Neural crest cell (in vitro differentiated cells): ENCODE measurements at places on chromosomes 12 and 14.
A peak's percentile ranks its signal among the peaks of the same experiment; 100 is the strongest.

DNA sequence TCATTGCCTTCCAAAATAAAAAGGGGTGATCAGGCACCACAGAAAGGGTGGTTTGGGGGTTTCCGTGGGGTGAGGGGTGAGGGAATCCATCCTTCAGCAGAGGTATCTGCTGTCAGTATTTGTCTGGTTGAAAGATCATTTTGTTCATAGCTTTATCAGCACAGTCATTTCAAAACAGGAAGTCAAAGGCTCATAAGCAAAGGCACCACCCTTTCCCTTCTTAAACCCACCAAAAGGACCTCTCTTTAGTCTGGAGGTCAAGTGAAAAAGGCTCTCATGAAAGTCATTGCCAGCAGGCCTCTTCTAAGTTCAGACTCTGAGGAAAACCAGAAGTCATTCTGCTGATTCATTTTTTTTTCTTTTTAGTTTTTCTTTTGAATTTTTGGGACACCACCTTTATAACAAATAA lies 6.2 kb downstream of the CHST11 start:
- DNase-seq: no peak

- DNase-seq: no peak
Measured at GRCh38 chr12:3381059-3382047, 109.7 kb upstream of the PRMT8 start.

GRCh38 chr14:53696217-53696965 lies 260.2 kb downstream of the BMP4 start:
- no peak for DNase-seq

DNA sequence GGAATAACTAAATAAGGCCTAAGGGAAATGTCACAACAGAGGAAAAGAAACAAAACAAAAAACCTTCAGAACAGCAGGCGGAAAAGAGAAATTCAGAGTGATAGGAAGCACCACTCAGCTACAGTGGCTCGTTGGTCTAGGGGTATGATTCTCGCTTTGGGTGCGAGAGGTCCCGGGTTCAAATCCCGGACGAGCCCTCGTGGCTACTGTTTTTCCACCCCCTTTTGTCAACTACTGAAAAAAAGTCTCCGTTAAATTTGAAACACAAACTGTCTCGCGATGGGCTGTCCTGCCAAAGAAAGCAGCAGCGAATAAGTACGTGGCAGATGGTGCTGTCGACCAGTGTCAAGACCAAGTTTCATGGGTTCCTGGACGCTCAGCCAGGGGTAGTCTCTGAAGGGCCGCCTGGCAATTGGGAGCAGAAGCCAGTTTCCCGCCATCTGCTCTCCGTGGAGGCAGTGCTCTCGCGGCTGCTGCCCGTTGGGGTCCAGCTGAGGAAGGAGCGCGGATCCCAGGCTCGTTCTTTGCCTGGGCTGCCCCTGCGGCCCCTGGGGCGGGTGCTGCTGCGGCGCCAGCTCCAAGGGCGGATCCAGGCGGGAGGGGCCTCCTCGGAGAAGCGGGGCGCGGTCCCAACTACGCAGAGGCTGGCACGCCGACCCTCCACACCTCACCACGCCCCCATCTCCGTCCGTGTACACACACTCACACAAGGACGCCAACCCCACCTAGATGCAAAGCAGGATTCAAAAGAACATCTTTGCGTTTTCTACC lies at the start of gene RNASE4:
TSS of gene RNASE4 (plus strand) at position 670 of the 771 bp plus-strand sequence. CDS start 14,812 bp downstream, outside the sequence.
- DNase-seq: peak; percentile 83

- DNase-seq: no peak
Measured at GRCh38 chr12:104131609-104132008, 6.4 kb downstream of the NFYB start.

- DNase-seq: no peak
Measured at GRCh38 chr12:49511410-49511809, 27.4 kb upstream of the KCNH3 start.

DNA sequence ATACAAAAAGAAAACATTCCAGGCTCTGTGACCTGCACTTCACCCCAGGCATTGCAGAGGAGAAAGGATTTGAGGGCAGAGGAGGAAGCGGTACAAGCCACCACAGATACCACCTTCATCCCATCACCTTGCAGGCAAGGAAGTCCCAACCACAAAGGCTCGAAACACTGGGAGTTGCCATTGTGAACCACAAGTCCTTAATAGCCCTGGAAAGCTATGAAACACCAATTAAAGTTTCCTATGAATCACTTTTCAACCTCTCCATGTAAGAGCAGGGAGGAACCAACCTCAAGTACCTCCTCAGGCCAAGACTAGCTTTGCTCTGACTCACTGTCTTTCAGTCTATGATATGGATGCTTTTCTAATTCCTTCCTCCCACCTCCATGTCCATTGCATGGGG lies 27.0 kb downstream of the MAP3K9 start:
- DNase-seq: no peak

DNA sequence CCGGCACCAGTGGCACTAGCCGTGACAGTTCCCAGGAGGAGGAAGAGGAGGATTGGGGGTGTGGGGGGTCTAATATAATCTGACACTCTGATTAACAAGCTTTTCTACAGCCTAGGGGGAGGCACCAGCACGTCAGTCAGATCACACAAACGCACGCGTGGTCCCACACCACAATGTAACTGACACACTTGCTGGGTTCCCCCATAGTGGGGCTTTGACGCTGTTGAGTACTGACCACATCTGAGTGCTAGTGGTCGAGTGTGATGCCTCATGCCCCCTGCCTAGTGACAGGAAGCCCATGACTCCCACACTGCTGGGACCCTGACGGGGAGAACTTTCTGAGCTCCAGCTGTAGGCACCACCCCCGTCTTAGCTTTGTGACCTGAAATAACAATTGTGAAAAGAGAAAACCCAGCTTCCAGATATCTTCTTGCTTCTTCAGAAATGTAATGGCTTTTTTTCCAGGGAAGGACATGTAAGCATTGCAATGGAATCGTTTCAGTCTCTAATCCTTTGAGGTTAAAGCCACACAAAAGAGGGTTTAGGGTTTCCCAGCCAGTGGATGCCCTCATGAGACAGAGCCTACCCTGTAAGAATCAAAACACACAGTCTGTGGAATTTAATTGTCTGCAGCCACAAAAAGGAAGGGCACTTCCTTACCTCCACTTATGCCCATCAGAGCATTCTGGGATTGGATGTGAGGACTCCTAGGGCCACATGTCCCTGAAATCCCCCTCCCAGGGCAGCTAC lies 183.9 kb downstream of the PIWIL1 start:
- DNase-seq: no peak

DNA sequence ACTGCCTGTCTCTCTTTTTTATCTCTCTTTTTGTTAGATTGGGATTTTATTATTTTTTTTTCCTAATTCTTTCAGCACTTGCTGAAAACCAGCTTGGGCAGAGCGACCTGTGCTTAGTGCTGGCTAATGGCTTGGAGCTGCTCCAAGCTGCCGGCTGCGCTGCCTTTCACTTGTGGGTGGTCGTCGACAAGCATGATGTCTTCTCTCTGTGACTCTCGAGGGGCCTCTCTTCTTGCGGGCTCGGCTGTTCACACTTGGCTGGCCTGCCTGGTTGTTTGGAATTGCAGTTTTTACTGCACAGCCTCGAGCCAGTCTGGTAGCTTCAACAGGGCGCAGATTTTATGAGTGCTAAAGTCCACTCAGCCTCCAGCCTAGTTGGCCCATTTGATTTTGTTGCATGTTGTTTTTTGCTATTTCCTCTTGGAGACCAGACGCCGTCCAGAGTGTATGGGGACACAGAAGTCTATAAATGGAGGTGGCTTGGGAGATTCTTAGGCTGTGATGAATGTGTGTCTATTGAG lies 18.6 kb downstream of the TPCN1 start:
- no peak for DNase-seq

DNA sequence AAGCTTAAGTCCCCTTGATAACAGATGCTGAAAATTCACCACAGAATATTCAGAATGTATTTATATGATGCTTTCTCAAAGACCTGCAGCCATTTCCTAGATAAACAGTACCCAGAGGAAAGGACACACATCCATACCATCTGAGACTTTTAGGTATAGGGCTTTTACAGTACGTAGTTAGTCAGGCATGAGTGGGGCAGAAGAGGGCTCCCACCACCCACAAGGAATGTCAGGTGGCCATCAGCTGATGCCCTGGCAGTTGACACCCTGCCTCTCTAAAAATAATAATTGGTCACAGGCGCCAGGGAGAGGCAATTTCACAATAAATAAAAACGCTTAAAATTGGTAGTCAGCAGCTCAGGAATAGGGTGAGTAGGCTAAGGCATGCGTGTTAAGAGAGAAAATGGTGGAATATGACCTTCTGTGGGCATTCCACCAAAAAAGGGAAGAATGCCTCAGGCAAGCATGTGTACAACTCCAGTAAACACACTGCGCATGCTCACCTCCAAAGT lies 7.8 kb upstream of the TAS2R46 start:
- DNase-seq: no peak

GRCh38 chr14:68644101-68644500 lies 148.8 kb downstream of the ZFP36L1 start:
- DNase-seq: no peak

DNA sequence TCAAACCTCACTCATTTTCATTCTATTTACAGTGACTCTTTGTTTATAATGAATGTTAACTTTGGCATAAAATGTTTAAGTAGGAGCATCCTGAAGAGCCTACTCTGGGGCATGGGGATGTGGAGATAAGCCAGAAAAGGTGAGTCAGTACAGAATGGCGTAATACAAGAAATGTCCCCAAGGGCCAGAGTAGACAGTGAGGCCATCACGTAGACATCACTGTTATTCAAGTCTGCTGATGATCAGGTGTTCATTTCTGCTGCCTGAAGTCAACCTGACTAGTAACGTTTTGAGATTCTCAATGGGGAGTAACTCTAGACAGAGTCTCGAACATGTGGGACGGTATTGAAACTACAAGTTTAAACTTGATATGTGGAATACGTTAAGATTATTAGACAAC lies 47.6 kb upstream of the PKP2 start:
- DNase-seq: no peak

GRCh38 chr12:124379938-124380754 lies 85.3 kb downstream of the RFLNA start:
- DNase-seq: no peak

- DNase-seq: no peak
Measured at GRCh38 chr14:51954031-51954430, 35.3 kb upstream of the RTRAF start.

DNA sequence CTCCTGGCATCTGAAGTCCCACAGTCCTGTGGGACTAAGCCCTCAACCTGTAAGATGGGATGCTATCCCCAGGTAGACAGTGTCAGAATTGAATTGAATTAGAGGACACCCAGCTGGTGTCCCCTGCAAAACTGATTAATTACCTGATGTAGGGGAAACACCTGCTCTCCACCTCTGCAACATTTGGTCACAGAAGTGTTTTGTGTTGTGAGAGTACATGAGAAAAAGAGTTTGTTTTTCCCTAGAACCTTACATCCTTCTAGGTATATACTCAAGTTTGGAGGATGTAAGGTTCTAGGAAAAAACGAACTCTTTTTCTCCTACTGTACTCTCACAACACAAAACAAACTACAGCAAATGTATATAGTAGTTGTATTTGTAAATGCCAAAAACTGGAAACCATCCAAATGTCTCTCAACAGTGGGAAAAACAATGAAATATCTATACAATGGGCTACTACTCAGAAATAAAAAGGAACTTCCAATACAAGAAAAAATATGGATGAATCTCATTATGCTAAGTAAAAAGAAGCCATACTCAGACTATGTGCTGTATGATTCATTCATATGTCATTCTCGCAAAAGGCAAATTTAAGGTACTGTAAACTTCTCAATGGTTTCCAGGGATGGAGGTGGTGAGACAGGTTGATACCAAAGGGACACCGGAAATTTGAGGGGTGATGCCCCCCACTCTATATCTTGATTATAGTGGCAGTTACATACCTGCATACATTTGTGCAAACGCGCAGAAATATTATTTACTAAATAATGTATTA lies 160.7 kb downstream of the MED13L start:
- no peak for DNase-seq

DNA sequence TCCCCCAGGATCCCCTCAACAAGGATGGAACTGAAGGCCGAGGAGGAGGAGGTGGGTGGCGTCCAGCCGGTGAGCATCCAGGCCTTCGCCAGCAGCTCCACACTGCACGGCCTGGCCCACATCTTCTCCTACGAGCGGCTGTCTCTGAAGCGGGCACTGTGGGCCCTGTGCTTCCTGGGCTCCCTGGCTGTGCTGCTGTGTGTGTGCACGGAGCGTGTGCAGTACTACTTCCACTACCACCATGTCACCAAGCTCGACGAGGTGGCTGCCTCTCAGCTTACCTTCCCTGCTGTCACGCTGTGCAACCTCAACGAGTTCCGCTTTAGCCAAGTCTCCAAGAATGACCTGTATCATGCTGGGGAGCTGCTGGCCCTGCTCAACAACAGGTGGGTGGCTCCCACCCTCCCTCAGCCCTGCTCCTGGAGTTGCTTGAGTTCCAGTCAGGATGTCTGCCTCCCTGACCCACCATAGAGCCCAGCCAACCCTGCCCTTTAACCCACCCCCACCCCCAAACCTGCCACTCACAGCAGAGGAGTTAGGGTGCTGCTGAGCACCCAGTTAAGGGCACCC lies 1.4 kb downstream of the ASIC1 start:
- DNase-seq: no peak

DNA sequence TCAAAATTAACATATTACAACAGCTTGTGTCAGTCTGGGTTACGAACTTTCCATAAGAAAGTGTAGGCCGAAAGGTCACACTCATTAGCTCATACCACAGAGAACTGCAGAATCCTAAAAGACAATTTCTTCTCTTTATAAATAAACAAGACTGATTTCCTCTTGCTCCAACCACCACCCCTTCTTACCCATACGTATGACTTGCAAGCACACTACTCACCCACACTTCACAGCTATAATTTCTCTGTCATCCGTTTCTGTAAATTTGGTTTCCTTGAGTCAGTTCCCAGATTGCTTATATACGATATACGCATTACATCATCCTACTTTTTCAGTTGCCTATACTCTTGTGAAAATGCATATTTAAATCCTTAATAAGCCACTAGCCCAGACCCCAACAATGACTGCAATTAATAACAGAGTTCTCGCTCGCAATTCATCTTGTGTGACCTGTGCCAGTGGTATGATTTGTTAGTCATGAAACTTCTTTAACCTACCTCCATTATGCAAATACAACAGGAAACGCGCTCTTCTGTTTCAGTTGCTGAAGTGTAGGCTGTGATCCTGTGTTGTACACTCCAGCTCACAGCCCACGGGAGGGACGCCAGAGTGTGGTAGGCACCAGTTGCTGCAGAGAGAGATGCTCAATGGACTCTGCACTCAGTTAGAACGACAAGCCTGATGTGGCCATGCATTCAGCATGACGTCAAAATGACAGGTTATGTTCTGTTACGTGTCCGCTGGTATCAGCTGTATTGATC lies 417.6 kb downstream of the PDZRN4 start:
- DNase-seq: no peak

GRCh38 chr12:121796855-121797751 lies 3.6 kb upstream of the RHOF start:
- DNase-seq: peak; percentile 76
